ENCODE measurements at places on chromosomes 12 and 14.

GRCh38 chr12:51914034-51914923 is 7.0 kb downstream of the ACVRL1 start:
- no peak for DNase-seq

DNA sequence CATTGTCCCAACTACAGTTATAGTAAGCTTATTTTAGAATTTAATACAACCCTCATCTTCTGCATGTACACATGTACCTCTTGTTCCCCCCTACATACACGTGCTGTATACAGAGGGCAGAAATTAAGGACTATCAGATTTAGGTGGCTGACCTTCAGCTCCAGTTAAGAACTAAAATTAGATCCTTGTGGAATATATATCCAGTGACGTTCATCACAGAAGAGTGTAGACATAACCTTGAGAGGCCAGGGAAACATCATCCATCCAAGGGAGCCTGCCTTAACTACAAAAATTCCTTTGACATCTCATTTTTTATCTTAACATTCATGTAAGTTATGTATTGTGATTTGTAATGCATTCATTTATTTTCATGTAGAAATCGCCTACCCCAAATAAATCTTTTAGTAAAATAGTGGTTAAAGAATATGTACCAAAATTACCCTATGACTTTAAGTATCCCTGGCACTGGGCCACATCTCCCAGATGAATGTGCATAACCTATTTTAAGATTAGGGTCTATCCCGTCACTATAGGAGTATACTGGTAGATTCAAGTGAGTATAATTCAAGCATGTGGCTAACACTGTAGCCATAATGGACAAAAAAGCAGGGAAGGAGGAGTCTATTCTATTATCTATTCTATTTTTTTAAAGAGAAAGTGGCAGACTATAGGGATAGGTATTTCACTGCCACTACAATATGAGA is 27.5 kb downstream of the RIC8B start:
- no peak for DNase-seq

DNA sequence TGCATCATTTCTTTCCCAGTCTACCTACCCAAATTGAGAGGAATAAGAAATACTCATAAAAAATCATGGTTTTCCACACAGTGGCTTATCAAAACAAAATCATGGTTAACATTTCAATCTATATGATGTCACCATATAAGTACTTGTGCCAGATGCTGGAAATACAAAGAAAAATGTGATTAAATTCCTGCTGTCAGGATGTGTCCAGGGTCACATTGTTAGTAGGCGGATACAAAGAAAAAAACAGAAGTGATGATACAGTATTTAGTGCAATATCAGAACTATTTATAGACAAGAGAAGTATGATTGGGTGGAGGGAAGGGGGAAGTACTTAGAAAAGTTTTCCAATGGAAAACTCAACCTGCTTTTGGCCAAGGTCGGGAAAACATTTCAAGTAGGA is 47.0 kb upstream of the OR6J1 start:
- no peak for DNase-seq

DNA sequence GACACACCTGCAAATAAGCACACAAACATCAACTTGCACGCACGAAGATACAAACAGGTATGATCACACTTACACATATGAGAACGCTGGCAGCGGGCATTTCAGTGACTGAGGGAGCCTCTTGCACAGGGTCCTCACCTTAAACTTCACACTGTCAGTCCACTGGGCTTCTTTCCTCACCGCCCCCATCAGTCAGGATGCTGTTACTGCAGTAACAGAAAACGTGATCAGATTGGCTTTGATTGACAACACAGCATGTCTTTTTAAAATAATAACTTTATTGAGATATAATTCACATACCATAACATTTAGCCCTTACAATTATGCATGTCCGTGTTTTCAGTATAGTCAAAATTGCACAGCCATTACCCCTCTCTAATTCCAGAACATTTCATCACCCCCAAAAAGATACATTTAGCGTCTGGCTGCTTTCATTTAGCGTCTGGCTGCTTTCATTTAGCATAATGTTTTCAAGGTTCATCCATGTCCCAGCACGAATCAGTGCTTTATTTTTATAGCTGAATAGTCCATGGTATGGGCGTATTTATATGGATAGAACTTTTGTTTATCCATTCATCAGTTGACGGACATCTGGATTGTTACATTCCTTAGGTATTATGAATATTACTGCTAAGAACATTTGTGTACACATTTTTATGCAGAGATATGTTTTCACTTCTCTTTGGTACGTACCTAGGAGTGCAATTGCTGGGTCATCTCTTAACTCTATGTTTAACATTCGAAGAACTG is 8.4 kb downstream of the CCDC197 start:
- no peak for DNase-seq

- no peak for DNase-seq
Measured at GRCh38 chr14:77950371-77951063, 150.6 kb downstream of the ADCK1 start.

DNA sequence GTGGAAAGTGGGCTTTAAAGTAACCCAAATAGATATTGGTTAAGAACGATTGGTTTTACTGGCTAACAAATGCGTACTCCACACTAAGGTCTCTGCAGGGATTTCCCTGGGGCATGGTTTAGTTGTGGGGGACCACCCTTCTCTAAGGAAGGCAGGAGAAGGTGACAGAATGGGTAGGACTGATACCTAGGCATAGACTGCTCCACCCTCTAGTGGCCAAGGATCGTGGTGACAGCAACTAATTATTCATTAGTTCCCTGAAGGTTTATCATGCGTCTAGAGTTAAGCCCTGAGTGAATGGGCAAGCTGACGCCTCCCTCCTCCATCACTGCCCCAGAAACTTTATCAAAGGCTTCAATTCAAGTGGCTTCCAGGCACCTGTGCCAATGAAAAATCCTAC is 9.1 kb downstream of the FAM181A start:
- DNase-seq = no peak

GRCh38 chr12:96776908-96777307 is 130.1 kb upstream of the NEDD1 start:
- DNase-seq = no peak

DNA sequence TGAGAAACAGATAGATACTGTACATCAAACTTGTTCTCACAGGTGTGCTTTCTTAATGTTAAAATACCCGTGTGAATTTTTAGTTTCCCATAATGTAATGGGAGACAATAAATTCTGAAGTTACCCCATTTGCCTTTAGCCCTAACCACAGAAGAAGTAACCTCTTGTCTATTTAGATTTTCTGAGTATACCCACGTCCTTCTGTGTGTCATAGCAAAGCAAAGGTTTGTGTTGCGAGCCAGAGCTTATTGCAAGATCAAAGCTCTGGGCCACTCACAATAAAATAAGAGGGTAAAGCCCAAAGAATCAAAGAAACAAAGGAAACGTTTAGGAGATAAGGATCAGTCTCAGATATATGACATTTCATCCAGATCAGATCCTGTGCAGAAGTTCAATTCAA is 73.9 kb downstream of the BMP4 start:
- no peak for DNase-seq

GRCh38 chr14:99707921-99708320 is 23.8 kb downstream of the CYP46A1 start:
- no peak for DNase-seq

GRCh38 chr12:30977124-30977523 is 50.6 kb downstream of the TSPAN11 start:
- DNase-seq = no peak
